Neural crest cell (in vitro differentiated cells): ENCODE measurements at places on chromosomes 6 and 20.

- DNase-seq, result no peak
Measured at GRCh38 chr6:38524436-38525145, 115.1 kb downstream of the BTBD9 start.

DNA sequence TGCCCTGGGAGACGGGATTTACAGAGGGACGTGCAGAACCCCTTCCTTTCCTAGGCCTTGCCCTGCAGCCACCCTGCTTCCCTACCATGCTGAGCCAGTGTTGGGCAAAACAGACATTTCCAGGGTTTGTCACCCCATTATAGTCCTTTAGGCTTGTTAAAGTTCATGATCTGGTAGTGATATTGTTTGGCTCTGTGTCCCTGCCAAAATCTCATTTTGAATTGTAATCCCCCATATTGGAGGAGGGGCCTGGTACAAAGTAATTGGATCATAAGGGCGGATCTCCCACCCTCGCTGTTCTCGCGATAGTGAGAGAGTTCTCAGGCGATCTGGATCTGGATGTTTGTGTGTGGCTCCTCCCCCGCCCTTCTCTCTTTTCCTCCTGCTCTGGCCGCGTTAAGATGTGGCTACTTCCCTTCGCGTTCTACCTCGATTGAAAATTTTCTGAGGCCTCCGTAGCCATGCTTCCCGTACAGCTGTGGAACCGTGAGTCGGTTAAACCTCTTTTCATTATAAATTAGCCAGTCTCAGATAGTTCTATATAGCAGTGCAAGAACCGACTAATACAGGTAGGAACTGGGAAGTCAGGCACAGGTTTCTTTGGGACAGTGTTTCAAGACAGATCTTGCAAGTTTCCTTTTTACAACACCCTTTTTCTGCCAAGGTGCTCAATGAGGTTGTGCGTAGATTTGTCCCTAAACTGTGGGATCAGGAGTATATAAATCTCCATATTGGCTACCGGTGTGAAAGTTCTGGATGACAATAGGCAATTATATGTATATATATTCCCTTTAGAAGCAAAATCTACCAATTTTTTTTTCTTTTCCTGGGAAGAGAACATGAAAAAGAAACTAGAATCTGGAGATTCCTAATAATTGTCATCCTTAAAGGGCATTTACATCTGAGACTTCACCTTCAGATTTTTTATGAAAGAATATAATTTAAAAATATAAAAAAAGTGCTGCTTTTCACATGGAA, 152.1 kb downstream of the SAMD5 start:
- DNase-seq, result no peak

GRCh38 chr6:41039060-41039998, at the start of gene UNC5CL:
UNC5CL (minus strand) TSS chr6:41039221; CDS start chr6:41035074, 4,147 bp downstream.
- peak; percentile 33 for DNase-seq

- no peak for DNase-seq
Measured at GRCh38 chr6:156256161-156256560, 521.0 kb upstream of the ARID1B start.

GRCh38 chr6:1135726-1136414, 176.0 kb upstream of the FOXQ1 start:
- DNase-seq, result no peak

DNA sequence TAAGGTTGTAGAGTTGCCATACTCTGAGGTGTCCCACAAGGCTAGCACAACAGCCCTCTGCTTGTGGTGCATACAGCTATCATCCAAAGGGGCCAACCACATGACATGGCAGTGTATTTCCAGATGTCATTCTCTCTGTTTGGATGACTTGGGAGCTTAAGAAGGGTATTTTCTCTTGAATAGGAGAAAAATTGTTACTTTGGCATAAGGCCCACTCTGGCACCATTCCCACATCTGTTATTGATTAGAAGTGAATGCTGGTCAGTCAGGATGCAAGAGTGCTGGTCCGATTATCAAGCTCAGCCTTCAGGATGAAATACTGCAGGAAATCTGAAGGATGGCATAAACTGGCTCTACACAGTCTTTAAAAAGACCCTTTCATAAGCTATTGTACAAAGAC, 83.6 kb upstream of the C20orf144 start:
- DNase-seq, result no peak

GRCh38 chr6:3844097-3844463, 5.1 kb upstream of the FAM50B start:
- DNase-seq, result no peak

- no peak for DNase-seq
Measured at GRCh38 chr6:158414851-158415262, 102.6 kb downstream of the TULP4 start.

DNA sequence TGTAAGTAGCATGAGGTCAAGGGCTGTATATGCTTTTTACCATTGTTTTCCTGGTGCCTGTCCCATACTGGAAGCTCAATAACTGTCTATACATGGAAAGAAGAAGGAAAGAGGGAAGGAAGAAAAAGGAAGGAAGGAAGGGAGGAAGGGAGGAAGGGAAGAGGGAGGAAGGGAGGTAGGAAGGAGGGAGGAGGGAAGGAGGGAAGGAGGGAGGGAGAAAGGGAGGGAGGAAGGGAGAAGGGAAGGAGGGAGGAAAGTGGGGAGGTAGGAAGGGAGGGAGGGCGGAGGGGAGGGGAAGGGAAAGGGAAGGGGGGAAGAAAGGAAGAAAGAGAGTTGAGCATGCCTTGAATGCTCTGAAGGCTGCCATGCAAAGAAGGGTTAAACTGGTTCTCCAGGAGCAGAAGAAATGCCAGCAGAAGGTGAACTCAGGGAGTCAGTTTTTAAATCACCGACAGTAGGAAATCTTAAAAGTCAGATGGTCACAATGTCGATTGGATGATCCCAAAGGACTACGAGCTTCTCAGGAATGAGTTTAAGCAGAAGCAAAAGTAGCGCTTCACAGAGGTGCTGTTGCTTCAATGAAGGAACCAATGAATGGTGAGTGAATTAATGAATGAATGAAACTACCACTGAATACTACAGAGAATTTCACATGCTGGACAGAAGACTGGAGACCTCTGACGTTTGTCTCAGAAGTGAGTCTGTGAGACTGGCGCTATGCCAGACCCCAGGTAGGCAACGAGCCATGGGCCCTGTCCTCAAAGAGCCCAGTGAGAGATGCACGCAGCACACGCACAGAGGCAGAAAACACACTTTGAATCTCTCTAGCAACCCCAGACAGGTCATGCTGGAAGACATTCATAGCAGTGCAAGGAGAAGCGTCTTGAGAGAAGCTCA, 117.6 kb downstream of the MRPL14 start:
- no peak for DNase-seq

GRCh38 chr20:8709627-8710026, 359.3 kb upstream of the PLCB4 start:
- DNase-seq, result no peak

DNA sequence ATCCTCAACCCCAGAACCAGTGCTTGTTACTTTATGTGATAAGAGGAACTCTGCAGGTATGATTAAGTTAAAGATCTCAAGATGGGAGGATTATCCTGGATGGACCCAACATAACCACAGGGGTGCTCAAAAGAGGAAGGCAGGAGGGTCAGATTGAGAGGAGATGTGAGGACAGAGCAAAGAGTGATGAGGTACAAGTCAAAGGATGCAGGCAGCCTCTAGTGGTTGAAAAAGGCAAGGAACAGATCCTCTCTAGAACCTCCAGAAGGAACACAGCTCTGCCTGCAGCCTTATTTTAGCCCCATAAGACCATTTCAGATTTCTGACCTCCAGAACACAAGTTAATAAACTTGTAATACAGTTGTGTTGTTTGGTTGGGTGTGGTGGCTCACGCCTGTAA, 41.2 kb downstream of the PDSS2 start:
- DNase-seq, result no peak

DNA sequence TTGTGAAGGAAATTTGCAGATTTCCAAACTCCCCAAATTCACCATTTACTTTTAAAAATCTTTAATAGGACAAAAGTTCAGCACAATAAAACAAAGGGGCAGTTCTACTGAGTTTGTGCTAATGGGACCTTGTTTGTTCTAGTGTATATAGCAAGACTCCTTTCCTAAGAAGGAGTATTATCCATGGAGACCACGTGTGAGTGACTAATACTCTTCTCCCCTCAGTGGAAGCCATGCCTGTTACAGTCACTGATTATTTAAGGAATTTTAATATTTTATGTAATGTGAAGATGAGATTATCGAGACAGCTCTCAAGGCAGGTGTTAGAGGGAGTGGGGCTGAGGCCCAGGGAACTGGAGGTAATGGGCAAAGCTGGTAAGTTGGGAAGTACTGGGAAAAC, 16.4 kb upstream of the QKI start:
- no peak for DNase-seq

DNA sequence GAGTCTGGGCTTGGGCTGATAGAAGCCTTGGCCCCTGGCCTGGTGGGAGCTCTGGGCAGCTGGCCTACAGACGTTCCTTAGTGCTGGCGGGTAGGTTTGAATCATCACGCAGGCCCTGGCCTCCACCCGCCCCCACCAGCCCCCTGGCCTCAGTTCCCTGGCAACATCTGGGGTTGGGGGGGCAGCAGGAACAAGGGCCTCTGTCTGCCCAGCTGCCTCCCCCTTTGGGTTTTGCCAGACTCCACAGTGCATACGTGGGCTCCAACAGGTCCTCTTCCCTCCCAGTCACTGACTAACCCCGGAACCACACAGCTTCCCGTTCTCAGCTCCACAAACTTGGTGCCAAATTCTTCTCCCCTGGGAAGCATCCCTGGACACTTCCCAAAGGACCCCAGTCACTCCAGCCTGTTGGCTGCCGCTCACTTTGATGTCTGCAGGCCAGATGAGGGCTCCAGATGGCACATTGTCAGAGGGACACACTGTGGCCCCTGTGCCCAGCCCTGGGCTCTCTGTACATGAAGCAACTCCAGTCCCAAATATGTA, 957 bp upstream of the VEGFA start:
- no peak for DNase-seq

GRCh38 chr6:161682982-161683381, 409.1 kb upstream of the AGPAT4 start:
- DNase-seq, result no peak

DNA sequence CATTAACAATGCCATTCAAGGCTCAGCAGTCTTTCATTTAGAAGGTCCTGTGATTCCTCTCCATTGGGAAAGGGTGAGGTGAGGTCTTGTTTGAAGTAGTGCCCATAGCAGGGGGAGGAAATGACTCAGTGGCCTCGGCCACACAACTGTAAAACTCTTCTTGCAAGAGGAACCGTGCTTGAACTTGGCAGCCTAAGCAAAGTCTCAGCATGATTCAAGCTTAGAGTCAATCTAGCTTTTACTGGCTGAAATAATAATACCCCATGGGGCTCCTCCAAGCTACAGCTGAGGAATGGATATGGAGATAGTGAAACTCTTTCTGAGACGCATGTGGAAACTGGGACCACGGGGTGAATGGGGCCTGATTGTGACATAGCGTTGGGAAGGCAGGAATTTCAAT, 428.2 kb downstream of the BMP2 start:
- no peak for DNase-seq

DNA sequence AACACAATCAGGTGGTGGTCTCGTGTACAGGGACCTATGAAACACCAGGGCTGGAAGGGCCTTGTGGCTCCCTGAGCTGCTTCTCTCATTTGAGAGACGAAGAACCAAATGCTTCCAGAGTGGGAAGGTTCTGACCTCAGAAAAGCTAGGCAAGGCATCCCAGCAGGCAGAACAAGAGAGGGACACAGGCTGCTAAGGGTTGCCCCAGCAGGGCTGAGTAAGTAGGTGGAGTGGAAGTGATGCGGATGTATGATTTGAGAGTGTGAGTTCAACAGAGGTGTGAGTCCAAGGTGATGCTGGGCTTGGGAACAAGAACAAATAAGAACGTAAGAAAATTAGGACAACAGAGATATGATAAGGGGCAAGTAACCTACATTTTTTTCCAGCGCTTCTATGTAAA, 147.8 kb downstream of the BACH2 start:
- no peak for DNase-seq

GRCh38 chr6:157594292-157594691, 213.3 kb downstream of the ZDHHC14 start:
- no peak for DNase-seq

- no peak for DNase-seq
Measured at GRCh38 chr6:81772741-81773140, 20.3 kb upstream of the TENT5A start.

GRCh38 chr20:23655491-23656211, 17.9 kb upstream of the CST3 start:
- no peak for DNase-seq

DNA sequence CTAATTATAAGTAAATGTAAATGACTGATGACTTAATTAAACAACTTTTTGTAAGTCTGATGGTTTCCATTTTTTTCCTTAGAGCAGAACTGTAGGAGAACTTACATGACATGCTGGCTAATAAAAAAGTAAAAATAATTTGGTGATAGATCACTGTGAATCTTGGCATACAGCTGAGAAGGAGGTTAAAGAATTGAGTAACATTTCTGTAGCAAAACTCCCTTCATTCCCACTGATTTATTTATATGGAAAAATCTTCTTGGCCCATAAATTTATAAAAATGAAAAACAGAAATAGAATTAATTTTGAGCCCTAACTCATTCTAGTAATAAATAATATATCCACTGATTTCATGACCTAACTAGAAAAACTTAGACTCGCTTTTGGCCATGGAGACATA, 48.1 kb downstream of the SLC22A3 start:
- DNase-seq, result no peak

DNA sequence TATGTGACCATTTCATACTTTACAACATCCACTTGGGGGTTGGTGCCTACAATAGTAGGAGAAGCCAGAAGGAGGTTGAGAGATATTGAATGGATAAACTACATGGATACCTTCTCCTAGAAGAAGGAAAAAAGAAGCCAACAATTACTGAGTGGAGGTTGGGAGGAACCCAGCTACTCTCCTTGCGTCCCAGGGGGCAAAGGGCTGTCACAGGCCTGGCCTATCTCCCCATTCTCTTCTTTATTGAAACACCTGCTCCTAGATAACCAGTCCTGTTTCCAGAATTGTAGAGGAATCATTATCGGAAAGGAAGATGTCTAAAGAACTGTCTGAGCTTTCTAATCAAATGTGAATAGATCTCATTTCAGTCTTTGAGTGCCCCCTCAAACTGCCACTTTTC, 115.1 kb downstream of the MAP7 start:
- no peak for DNase-seq

DNA sequence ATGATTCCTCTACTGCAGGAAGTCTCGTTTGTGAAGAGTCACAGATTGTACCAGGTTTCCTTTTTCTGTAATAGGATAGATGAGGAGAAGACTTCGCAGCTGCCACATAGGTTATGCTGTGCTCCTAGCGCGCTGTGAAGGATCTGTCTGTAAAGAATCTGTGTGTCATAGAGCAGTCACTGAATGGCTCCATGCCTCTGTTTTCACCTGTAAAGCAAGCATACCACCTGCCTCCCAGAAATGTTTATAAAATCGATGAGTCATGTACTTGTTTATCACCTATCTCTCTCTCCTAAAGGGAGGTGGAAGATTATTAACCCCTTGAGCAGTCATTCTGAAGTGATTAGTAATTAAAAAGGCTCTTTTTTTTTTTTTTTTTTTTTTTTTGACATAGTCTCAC, 86.6 kb downstream of the TFAP2B start:
- DNase-seq, result no peak
